ENCODE measurements at places on chromosomes 5 and 9. TPM values are rescaled to one million over a fixed set of nuclear protein-coding genes. Genes with fewer than 3 reads are reported as not detected.
A peak's percentile ranks its signal among the peaks of the same experiment; 100 is the strongest.

DNA sequence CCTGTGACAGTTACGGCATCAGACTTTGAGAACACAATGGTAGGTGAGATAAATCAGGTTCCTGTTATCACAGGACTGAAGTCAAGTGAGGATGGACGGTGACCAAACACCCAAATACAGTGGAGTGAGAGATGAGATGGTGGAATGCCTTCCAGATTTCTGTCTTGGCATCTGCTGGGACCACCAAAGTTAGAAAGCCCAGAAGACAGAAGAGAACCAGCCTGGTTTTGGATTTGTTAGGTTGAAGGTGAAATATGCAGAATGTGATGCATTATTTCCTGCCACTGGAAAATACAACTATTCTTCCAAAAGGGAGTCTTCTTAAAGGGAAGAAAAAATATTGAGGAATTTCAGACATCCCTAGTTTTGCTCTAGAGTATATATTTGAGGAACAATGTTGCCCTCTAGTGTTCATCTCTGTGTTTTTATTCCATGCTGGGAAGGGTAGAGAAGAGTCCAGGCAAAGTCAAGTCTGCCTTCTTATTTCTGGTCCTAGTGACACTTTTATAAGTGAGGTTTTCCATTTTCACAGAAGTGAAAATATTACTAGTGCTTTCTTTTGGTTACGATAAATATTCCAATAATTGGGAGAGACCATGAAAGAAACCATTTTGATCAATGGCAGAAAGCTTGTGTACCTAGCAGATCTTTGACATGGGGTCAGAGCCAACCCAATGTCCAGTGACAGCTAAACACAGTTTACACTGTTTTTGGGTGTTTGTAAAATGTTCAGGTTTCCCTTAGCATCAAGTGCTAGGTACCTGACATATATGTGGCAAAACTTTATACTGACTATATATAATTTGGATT, 142.3 kb upstream of the ANKH start:
- DNase-seq: peak; percentile 21

DNA sequence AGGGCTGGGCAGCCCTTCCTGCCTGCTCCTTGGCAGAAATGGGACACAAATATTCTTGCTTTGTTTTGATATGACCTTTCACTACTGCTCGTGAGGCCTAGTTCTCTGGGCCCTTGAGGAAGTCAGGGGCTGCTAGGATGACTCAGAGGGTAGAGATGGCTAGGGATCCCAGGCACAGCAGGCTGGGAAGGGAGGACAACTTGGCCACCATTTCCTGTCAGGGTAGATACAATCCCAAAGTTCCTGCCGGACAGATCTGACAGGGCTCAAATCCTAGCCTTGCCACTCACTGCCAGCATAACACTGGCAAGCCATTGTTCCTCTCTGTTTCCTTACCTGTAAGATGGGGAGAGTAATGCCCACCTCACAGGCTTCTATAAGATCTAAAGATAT, 31.7 kb upstream of the MEIKIN start:
- DNase-seq: no peak

DNA sequence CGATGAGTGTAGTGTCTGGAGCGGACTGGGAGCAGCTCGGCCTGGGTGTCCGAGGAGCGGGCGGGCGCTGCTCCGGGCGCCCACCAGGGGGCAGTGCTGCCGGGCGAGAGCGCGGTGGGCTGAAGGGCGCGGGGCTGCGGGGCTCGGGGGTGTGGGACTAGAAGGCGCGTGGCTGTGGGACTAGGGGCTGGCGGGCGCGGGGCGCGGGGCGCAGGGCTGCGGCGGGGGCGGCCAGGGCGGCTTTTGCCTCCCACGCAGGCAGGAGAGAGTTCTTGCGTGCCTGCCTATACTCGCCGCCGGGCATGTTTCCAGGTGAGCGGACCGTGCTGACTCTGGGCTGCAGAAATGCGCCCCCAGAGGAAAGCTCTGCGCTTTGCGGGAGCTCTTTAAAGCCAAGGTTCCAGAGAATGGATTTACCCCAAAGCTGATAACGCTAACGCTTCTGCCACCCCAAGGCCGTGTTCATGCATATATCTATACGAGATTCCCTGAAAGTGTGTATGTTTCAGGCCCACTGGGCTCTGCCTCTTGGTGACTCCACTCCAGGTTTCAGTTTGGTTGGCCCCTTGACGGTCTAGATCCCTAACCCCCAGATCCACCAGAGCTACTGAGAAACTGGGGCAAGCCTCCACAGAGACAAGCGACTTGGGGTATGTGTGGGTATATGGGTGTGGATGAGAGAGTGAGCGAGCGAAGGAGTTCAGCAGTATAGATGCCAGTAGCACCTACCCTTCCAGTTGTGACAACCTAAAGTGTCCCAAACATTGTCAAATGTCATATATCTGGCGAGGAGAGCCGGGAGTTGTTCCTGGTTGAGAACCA, 56.2 kb downstream of the ACER2 start:
- DNase-seq: peak; percentile 34

GRCh38 chr5:96657068-96657467, 5.1 kb upstream of the CAST start:
- peak; percentile 90 for DNase-seq

The PCDHA9 gene
- total RNA-seq: under 0.01 TPM

The C9orf153 gene
- not detected for total RNA-seq

The MYO10 gene
- 70.0 TPM for total RNA-seq

The SDHA gene
- 77.4 TPM for total RNA-seq

- no peak for DNase-seq
These were observed 844.8 kb downstream of the CDH9 start for GRCh38 chr5:26193626-26194025.

- DNase-seq: no peak
These were observed 43.2 kb upstream of the RICTOR start for GRCh38 chr5:39117401-39117800.

GRCh38 chr9:84808416-84808815, 138.9 kb downstream of the NTRK2 start:
- DNase-seq: no peak

The POC5 gene
- total RNA-seq: 20.6 TPM

- no peak for DNase-seq
These were observed 88.3 kb upstream of the MSX2 start for GRCh38 chr5:174636094-174636493.

- DNase-seq: no peak
These were observed 719 bp downstream of the MIGA2 start for GRCh38 chr9:129036923-129037766.

- no peak for DNase-seq
These were observed 3.8 kb downstream of the TLE4 start for GRCh38 chr9:79575547-79575946.

The TAF11L10 gene
- total RNA-seq: not detected

The CACNA1B gene
- total RNA-seq: 0.84 TPM

- no peak for DNase-seq
These were observed 357.8 kb downstream of the TMEM167A start for GRCh38 chr5:82719368-82719767.

DNA sequence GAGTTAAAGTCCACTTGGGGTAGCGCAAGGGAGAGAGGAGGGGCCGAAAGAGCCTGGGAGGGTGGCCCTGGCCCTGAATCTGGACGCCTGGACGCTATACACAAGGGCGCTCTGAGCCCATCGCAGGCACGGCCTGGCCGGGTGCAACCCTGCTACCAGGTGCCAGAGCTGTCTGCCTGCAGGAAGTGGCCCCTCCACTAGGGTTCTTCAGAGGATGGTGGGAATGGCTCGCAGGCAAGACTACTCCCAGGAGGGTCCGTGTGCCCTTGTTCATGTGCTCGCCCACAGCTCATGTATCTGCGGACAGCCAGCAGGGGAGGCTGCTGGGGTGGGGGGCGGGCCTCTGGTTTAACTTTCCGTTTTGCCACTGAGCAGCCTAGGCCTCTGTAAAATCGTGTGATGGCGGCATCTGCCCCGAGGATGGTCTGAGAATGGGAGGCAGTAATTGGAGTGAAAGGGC, 1.4 kb upstream of the NKD2 start:
- no peak for DNase-seq

The LCN15 gene
- not detected for total RNA-seq

- DNase-seq: no peak
These were observed 928 bp downstream of the RPL7A start for GRCh38 chr9:133348718-133349573.

The FABP6 gene
- total RNA-seq: not detected

The PDE8B gene
- 0.33 TPM for total RNA-seq

- DNase-seq: peak; percentile 77
These were observed 555.8 kb upstream of the CLINT1 start for GRCh38 chr5:158414780-158415179.

The EQTN gene
- total RNA-seq: not detected
